Epithelial cell of proximal tubule (primary cell): ENCODE measurements at places on chromosomes 12 and 14.

DNA sequence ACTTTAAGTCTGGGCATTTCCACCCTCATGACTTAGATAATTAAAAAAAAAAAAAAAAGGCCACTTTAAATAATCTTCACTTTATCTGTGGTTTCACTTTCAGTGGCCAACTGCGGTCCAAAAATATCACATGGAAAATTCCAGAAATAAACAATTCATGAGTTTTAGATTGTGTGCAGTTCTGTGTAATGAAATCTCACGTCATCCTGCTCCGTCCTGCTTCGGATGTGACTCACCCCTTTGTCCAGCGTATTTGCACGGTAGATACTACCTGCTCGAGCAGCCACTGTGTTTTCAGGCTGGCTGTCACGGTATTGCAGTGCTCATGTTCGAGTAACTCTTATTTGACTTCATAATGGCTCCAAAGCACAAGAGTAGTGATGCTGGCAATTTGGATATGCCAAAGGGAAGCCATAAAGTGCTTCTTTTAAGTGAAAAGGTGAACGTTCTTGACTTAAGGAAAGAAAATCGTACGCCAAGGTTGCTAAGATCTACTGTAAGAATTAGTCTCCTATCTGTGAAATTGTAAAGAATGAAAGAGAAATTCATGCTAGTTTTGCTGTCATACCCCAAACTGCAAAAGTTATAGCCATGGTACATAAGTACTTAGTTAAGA lies 2.4 kb downstream of the E2F7 start:
- no peak for DNase-seq

DNA sequence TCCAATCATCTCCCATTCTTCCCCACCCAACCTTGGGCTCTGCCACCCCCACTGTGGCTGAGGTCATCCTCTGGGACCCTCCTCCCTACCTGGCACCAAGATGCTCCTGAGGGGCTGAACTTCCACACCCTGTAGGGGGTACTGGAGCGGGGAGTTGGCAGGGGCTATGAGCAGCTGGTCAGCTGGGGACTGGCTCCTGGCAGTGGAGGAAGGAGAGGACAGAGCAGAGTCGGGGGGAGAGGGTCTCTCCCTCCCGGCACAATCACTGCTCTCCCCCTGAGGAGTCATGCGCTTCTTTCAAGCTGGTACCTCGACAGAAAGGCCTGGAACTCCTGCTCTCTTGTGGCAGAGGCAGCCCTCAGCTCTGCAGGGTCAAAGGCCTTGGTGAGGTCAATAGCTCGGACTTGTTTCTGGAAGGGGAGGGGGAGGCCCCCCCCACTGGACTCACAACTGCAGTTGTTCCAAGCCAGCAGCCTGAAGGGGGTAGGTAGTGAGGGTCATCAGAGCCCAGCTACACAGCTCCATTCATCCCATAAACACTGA lies 2.0 kb downstream of the B4GALNT1 start:
- DNase-seq, result no peak

- DNase-seq, result no peak
These were observed 68.7 kb upstream of the TMPO start for GRCh38 chr12:98446682-98447081.

GRCh38 chr12:7451756-7452155 lies 7.8 kb upstream of the CD163L1 start:
- DNase-seq, result no peak

DNA sequence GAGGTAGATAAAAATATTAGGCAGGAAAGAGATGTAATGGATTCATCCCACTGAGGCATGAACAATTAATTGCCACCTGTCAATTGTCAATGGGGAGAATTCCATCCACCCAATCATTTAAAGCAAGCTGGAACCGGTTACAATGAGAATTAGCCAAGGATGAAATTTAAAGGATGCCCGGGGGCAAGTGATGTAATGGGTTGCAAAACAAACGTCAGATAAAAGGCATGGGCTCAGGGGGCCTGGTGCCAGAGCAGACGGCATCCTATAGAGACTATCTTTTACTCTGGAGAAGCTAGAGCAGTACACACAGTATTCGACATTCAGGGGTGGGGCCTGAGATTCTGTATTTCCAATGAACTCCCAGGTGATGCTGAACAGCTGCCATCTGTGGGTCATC lies 80.5 kb upstream of the ZFP36L1 start:
- no peak for DNase-seq

GRCh38 chr12:122079033-122079531 lies 526 bp downstream of the MLXIP start:
- no peak for DNase-seq

GRCh38 chr14:72565149-72565559 lies 328.7 kb downstream of the DPF3 start:
- no peak for DNase-seq

GRCh38 chr12:16674885-16675284 lies 68.9 kb upstream of the LMO3 start:
- no peak for DNase-seq

DNA sequence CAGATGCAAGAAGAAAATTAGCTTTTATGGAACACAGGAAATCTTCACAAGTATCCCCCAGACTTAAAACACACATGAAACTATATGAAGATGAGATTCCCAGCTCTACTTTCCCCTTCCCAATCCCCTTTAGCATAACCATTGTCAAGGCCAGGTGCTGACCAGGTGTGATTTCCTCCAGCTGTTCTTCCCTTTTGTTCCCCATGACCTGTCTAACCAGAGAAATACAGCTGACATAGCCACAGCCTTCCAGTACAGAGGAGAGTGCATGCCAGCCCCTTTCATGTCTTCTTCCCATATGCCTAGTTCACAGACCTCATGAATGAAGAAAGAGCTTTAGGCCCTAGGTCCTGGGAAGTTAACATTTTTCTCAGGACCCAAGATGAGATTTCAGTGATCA lies 43.5 kb upstream of the FKBP4 start:
- DNase-seq, result no peak

GRCh38 chr14:104187931-104188726 lies 49.7 kb downstream of the KIF26A start:
- DNase-seq, result no peak

- no peak for DNase-seq
These were observed 35.8 kb downstream of the ATP2A2 start for GRCh38 chr12:110316861-110317260.

DNA sequence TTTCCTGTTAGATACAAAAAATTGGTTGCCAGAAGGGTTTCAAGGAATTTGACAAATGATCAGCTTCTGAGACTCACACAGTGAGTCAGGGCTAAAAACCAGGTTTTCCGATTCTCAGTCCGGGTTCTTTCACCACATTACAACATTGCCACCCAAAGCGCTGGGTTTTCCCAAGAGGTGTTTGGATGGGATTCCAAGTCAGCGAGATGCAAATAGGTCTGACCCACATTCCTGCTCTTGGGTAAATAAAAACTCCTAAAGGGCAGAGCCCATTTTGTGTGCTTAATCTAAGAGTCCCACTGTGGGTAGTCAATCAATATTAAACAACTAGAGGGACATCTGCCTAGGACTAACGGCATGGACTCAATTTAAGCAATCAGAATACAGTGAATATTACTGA lies 5.4 kb upstream of the RIC8B start:
- peak; percentile 99 for DNase-seq

DNA sequence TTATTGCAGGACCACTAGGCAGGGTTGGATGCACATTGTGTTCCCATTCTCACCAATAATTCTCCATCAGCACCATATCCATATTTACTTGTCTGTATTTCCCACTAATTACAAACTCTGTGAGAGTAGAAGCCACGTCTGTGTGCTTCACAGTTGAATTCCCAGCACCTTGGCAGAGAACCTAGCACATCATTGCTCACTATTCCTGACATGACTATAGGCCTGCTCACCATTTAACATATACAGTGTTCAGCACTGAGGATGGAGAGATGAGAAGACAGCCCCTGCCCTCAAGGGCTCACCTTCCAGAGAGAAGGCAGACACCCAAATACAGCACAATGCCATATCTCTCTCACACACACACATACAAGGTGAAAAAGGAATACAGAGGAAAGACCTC lies 5.0 kb downstream of the DAD1 start:
- DNase-seq, result no peak

DNA sequence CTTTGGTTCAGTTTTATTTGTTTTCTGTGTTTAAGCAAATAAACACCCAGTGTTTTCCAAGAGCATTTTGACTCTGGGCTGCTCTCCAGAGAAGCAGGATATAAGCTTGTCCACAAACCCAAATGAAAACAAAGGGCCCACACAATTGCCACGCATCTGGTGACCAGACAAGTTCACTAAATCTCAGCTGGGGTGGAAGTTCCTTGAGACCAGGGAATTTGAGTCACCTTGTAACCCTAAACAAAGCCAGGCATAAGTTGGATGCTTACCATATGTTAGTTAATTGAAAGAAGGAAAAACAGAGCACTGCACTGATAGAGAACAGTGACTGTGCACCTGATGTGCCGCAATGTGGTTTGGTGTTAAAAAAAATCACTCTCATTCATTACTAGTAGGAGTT lies 1.6 kb upstream of the TXNRD1 start:
- no peak for DNase-seq

DNA sequence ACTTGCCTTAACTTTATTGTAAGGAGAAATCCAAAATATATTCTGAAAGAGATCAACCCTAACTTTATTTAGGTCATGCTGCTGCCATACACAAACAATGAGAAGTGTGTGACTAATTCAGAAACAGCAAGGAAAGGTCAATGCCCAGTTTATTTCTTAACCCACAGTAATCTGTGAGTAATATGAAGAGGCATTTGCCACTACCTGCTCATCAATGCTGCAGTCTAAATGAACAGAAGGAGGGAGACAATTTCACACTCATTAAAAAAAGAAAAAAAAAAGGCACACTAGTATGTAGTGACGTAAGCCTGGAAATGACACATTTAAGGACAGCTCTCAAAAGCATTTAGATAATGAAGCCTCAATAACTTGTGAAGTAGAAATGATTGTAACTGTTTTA lies 90.5 kb upstream of the FOXN3 start:
- peak; percentile 93 for DNase-seq

GRCh38 chr14:102538602-102539543 lies 29.3 kb upstream of the ANKRD9 start:
- no peak for DNase-seq

DNA sequence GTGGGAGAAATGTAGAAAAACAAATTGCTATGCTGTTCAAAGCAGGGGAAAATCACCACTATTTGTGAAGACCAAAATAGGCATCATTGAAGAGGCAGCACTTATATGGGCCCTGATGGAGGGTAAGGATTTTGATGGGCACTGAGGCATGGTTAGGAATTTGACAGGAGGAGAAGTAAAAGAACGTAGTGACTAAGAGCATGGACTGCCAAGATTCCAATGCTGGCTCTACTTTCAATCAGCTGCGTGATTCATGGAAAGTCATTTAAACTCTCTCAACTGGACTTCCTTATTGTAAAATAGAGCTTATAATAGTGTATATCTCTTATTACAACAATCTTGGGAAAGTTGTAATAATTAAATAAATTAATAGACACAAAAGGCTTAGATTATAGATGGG lies 267.7 kb upstream of the G2E3 start:
- peak; percentile 53 for DNase-seq

DNA sequence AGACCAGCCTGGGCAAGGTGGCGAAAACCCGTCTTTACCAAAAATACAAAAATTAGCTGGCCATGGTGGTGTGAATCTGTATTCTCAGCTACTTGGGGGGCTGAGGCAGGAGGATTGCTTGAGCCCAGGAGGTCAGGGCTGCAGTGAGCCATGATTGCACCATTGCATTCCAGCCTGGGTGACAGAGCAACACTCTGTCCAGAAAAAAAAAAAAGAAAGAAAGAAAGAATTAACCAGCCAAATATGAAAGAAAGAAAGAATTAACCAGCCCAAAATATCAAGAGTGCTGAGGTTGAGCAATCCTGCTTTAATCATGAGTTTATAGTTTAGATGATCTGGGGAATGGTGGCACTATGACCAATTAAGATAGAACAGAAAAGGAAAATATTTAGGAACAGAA lies 3.5 kb upstream of the ACTN1 start:
- no peak for DNase-seq

DNA sequence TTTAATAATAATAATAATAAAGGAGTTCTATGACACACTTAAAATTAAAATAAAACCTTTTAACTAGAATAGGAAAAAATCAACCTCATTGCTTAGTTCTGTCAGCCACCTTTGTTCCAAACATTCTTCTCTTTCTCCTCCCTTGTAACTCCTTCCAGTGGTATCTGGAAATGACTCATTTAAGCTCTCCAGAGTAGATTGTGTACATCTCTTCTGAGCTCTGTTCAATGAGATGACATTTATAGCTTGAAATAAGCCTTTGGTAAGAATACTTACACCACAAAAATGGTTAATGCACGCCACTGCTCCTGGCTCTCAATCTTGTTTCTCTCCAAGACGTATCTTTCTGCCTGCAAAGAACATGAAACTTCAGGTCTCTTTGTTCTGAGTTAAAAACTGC lies 70.3 kb downstream of the STAB2 start:
- no peak for DNase-seq

DNA sequence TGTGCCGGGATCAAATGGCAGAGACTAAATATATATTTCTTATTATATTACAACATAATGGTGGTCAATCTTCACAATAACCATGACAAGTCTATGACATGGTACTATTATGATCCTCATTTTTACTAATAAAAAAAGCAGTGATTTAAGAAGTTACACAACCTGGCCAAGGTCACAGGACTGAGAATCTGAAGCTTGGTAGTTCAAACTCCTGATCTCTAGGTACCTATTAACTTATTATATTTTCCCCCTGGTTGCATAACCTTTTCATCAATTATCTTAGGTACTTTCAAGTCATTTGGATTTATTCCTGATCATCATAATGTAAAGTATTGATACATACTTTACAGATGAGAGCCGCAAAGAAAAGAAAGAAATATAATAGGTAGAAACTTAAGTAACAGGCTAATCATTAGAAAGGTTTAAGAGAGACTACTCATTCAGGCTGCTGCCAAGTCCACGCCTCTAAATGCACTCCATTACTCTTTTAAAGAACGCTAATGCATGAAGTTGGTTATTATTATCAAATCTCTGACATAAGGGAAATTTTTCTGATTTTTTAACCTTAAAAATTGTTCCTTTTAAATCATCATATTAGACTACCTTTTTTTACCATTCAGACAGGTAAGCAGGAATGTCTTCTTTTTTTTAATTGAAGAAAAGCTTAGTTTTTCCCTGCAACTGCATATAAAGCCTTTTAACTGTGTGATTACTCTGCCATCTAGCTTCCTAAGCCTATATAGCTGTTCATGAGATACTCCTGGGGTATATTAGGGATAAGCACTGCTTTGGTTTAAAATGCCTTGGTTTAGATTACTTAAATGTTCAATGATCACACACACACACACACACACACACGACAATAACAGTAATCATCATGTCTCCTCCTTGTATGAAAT lies 35.6 kb downstream of the RPS29 start:
- peak; percentile 56 for DNase-seq

DNA sequence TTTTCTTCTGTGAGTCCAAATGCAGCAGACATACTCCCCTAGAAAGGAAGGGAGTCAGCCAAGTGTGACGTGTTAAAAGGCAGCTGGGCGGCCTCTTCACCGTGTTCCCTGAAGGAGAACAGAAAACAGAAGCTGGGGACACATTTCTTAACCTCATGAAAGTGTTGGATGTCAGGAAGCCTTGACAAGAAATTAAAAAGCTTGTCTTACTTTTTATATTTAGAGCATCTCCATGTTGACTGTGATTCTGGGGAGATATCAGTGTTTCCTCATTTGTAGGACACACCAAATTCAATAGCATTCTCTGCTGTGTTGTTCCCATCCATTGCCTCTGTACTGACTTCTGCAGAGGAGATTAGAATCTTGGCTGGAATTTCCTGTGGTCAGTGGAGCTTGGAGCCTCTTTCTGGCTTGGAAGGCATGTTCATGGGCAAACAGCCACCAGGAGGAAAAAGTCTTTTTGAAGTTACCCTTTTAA lies 93.7 kb downstream of the RMST start:
- DNase-seq, result peak; percentile 71
